CD8-positive, alpha-beta T cell (primary cell): ENCODE measurements at places on chromosomes 6 and 20.

- DNase-seq = no peak
Measured at GRCh38 chr6:147055821-147056392, 148.3 kb upstream of the STXBP5 start.

- no peak for DNase-seq
Measured at GRCh38 chr6:149939356-149939648, 2.5 kb upstream of the ULBP2 start.

GRCh38 chr6:90293319-90293953 is 3.2 kb downstream of the BACH2 start:
- DNase-seq = no peak

DNA sequence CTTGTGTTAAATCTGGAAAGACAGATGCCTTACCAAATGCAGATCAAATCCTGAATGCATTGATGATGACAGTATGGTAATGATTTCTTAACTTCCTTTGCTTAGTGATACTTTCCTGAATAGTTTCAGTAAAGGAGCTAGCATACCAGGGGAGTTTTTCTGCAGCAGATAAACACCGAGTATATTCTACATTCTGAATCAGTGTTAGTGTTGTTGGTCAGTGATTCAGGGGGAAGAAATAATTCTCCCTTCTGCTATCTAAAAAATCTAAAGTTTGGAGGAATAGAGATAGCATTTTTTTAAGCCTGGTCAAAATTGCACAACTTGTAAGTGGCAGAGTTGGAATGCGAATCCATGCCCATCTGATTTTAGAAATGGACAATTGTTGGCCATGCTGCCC is 512.2 kb upstream of the MARCKS start:
- no peak for DNase-seq

GRCh38 chr20:36861875-36862801 is 13.8 kb upstream of the TLDC2 start:
- no peak for DNase-seq

DNA sequence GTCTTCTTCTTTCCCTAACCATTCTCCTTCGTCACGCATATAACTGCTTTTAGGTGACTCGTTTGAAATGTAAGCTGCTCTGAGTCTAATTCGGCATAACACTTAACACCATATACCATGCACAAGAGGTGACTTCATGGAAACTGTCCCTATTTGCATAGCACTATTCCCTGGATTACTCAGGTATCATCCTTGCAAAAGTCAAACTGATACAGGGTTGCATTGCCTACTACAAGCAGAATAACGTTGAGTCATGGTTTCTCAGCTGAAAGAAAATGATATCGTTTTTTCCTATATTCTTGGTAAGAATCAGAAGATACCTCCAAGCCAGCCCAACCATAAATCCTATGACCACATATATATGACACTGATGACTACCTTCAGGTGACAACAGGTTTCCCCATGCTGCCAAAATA is 227.5 kb downstream of the ATXN1 start:
- DNase-seq = no peak

- DNase-seq = no peak
Measured at GRCh38 chr20:33273117-33273851, 9.7 kb upstream of the BPIFB1 start.

DNA sequence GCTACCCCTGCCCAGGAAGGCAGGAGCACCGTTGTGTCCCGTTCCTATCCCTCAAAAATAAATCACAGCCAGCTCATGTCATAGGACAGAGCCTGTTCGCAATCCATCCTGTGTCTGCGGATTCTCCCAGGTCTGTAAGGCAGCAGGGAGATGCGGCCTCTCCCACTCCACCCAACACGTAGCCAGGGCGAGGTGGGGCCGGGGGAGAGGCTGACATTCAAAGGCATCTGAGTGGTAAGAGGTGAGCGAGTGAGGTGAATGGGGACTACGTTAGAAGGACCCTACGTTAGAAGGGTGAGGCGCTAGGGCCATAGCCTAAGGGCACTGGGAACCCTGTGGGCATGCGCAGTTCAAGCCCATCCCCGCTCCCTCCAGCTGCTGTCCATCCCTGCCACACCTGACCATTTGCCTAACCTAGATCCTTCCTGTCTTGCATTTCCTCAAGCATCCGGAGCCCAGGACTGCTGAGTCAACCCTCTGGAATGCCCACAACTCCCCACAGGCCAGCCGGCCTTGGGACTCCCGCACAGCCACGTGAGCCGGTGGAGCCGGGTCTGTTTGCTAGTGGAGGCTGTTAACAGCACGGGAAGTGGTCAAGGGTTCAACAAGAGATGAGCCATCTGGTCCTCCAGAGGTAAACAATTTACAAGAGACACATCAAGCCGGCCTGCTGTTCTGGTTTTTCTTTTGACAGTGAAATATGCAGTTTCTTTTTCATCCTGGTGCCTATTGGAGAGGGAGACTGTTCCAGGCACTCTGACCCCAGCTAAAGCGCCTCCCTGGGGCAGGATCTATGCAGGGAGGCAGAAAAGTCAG is 45.9 kb downstream of the RIPOR3 start:
- no peak for DNase-seq

DNA sequence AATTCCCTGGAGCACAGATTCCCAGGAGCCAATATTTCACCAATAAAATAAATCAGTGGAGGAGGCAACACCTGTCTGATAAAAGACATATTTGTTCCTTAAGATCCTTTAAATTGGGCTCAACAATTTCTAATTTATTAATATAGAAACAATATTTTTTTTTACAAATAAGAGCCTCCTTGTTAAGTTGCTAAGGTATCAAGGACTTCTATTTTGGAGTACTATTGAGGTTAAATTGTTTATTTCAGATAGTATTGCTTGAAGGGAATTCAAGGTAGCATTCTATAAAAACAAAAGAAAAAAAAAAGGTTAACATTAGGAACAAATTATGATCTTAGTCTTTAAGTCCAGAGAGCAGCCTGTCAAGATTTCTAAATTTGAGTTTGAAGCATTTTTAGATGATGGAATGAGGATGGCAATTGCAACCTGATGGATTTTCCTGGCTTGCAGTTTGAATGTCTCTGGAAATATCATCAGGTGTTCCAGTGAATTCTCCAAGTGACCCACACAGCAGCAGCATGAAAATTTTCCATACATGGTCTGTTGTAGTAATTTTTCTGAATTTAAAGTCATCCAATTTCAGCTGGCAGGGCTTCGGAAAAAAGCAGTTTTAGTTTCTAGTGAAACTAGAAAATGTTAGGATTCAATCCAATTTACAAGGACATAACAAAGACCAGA is 19.3 kb upstream of the NCR2 start:
- no peak for DNase-seq

DNA sequence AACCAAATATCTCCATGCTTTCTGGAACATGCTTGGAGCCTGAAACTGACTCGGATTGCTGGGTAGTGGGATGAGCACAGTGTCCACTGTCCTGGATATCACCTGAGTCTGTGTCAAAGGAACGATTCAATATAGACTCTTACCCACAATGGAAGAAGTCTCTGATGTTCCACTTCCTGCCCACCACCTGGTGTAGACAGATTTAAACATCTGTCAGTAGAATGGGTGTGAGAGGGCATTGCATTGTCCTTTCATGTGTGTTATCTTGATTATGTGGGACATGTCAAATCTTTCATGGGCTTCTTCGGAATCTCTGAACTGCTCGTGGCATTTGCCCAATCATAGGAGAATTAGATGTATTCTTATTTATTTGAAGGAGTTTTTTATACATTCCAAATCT is 20.8 kb downstream of the ULBP3 start:
- no peak for DNase-seq

- DNase-seq = no peak
Measured at GRCh38 chr6:2630891-2631571, 119.7 kb downstream of the MYLK4 start.

- no peak for DNase-seq
Measured at GRCh38 chr20:48788486-48789072, 39.2 kb downstream of the PREX1 start.

GRCh38 chr20:10669843-10670446 is 3.9 kb downstream of the JAG1 start:
- no peak for DNase-seq

DNA sequence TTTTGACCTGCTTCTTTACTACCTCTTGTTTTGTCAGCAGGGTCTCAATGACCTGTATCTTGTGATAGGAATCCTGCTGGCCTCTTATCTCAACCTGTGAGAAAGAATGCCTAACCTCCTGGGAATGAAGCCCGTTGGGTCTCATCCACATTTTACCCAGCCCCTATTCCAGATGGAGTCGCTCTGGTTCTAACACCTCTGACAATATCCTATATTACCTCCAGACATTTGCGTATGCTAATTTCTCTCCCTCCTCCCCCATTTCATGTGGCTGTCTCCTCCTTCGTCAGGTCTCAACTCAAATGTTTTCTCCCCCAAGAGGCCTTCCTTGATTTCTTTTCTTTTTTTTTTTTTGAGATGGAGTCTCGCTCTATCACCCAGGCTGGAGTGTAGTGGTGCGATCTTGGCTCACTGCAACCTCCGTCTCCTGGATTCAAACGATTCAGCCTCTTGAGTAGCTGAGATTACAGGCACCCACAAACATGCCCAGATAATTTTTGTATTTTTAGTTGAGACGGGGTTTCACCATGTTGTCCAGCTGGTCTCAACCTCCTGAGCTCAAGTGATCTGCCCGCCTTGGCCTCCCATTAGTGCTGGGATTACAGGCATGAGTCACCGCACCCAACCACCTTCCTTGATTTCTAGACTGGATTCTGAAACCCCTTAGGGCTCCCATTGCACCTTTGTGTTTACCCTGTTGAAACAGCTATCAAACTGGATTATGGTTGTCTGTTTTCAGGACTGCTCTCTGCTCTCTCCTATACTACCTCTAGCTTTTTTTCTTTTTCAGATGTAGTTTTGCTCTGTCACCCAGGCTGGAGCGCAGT is 49.5 kb upstream of the B4GALT5 start:
- no peak for DNase-seq

DNA sequence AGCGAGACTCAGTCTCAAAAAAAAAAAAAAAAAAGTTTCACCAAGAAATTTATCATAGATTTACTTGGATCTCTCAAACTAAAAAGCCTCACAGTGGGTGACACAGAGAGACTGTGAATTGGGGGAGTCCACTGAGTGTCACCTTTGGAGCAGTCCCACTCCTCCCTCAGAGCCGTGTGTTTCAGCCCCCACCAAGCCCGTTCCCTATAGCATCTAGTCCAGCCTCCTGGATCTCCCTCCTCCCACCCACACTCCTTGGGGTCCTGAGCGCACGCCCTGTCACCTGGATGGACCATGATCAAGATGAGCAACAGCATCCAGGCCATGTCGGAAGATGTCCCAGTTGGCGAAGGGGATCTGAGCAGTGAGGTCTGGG is 422 bp downstream of the NCR3 start:
- no peak for DNase-seq

DNA sequence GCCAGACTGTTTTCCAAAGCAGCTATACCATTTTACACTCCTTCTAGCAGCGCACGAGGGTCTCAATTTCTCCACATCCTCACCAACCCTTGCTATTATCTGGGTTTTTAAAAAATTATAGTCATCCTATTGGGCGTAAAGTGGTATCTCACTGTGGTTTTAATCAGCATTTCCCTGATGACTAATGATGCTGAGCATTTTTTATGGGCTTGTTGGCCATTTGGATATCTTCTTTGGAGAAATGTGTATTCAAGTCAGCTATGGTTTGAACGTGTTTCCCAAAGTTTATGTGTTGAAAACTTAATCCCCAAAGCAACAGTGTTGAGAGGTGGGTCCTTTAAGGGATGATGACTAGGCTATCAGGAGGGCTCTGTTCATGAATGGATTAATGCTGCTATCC is 6.7 kb downstream of the MCUR1 start:
- no peak for DNase-seq

DNA sequence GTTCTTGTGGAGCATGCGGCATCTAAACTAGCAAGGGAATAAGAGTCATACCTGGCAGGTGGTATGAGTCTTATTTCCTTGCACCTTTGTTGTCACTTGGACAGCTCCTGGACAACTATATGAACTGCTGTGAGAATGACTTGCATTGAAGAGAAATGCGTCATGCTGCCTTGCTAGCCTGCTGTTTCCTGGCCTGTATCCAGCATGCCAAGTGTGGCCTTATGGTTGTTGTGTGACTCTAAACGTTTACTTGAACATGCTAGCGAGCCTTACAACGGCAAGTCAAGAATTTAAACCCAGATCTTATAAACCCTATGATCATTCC is 90.4 kb downstream of the CEP162 start:
- DNase-seq = no peak

DNA sequence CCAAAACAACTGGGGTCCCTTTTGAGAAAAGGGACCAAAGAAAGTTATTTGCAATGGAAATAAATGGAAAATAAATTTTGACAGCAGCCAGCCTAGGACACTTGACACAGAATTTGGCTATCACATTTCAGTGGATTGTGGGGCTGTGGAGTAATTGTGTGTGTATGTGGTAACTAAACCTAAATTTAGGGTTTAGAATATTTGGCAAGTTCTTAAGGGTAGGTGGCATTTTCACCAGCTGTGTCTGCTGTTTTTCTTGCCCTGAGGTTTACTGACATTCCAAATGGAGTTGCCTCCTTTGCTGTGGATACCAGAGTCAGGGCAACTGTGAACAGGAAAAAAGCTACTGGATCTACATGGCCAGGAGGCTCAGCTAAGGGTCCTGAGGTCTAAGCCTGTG is 270.9 kb downstream of the SLC24A3 start:
- no peak for DNase-seq

DNA sequence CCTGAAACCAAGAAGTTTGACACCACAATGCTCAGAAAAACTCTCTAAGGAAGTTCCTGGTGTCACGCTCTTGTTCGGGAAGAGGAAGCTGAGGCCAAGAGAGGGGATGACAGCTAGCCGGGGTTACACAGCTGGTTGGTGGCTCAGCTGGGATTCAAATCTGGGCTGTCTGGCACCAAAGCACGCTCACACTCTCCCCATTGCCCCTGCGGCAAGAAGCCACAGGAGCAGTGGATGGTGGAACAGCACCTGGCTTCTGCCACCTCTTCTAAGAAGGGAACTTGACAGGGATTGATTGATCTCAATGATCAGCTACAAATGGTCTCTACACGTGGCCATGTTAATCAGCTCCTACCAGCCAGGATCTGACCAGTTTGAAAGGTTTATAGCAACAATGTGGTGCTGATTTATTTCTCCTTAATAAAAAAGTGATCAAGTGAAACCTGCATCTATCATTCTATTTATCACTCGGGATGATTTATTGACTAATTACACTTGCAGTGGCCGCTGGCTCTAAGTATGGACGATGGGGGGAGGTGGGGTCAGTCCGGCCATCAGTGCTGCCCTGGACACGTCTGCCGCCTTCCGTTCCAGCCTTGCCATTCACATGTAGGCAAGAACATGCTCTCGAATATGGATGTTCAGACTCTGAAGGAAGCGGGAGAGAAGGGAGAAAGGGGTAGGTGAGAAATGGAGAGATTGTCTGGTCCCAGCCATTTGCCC is 71.9 kb upstream of the TOP1 start:
- DNase-seq = peak; percentile 39
